ENCODE measurements at places on chromosomes 12 and 14. TPM values are rescaled to one million over a fixed set of nuclear protein-coding genes. Genes with fewer than 3 reads are reported as not detected.

Gene RIPK3
- 5.6 TPM for total RNA-seq

Gene CLEC7A
- 5.8 TPM for total RNA-seq

Gene TSPAN11
- total RNA-seq: 10.0 TPM

Gene RFX4
- total RNA-seq: not detected

Gene PMCH
- total RNA-seq: not detected

Gene PYM1
- 21.0 TPM for total RNA-seq

- DNase-seq: no peak
These were observed 677.7 kb downstream of the TMEM121 start for GRCh38 chr14:106204063-106204462.

- DNase-seq: peak; percentile 66
These were observed 213.0 kb downstream of the ADAMTS20 start for GRCh38 chr12:43338848-43339526.

DNA sequence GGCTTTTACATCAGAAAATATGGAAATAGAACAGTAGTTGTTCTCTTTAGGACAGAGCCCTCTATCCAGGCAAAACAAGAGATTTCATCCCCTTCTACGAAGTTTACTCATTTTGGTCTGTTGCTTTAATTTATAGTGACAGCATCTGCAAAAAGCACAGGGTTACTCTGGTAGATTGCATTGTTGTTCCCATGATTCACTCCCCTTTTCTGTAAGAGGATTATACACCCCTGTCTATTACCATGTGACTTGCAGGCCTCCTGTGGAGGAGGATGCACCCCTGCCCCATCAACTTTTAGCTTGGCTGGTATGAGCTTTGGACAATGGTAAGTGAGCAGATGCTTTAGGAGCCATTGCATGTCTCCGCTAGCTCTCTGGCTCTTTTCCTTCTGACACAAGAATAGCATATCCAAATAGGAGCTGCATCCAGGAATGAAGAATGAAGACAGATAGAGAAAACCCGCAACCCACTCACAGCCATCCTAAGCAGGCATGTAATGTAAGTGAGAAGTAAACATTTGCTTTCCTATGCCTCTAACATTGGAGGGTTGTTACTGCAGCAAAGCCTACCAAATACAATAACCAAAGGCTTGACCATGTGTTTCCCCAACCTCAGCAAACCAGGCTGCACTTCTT is 304.2 kb downstream of the AKAP6 start:
- no peak for DNase-seq

DNA sequence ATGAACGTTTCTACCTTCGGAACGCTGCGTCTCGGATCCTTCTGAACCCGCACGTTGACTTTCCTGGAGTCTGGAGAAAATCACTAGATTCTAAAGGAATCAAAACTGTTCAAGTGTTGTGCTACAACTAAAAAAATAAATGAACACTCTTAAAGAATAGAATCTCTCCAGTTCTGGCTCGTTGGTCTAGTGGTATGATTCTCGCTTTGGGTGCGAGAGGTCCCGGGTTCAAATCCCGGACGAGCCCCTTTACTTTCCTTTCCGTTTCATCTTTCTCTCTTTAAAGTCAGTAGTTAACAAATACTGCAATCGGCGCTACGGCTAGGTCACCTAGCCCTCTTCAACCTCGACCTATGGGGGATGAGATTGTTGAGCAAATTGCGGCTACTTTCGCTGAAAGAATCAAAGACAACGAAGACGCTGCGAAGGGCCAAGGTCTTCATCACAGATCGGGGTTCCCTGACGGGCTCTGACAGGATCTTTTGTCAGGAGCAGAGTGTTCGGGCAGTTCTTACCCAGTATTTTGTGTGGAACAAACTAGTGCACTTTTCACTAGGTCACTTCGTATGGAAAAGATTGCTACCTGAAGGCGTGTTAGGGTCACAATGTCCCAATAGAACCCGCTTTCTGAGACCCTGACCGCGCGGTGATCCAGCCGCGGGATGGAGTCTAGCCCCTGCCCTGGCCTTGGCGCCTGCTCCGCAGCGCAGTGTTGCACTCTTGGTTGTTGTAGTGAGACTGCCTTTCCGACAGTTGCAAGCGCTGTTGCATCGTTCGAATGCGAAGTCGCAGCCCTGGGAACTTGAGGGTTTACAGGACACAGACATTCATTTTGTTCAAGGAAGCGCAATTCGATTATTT is 8.4 kb downstream of the OR6S1 start:
- DNase-seq: peak; percentile 11

DNA sequence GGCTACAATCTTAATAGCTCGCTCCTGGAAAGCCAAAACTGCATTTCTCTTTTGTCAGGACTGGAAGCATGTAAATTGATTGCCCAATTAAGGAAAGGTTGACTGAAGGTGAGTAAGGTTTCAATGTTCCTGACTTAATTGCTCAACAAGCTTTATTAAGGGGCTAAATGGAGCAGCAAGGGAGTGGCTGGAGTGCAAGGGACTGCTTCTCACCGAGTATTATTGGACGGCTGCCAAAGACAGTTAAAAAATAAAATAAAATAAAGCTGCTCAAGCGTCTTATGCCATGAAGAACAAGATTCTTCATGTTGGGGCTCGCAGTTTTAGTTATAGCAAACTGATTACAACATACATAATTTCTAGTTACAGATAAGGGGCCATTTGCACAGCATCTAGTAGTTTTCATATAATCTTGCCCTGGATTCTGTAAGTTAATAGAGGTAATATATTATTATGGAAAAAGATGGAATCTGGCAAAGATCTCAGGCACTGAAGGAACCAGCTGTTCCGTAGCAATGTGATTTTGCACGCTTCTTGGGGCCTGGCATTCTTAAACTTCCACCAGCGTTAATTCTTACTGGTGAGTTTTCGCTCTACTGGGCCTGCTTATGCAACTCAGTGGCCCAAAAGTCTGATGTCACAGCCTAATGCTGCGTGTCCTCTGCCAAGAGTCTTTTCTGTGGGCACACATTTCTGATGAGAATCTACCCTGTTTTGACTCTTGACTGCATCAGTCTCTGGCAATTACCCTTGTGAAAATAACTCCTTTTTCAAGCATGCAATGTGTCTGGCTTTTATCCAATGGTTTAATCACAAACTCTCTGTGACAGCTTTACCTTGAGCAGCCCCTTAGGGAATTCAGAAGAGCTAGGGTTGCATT is 108.5 kb downstream of the SLC38A1 start:
- DNase-seq: peak; percentile 39

DNA sequence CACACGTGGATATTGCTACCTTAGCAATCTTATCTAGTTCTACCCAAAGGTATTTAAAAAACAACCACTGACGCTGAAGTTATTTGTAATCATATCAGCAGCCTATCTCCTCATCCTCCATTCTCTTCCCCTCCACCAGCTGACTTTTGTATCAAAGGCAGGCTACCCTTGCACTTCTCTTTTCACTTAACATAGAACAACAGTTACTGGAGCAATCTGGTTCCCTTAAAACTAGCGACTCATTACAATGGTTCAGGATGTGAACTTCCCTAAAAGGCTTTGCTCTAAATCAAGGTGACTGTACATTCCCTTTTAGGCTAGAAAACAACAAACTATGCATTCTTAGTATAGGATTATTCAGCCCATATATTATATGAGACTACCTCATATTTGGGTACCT is 404.7 kb downstream of the APAF1 start:
- DNase-seq: no peak

- DNase-seq: no peak
These were observed 38.6 kb downstream of the BCL11B start for GRCh38 chr14:99233222-99234035.

DNA sequence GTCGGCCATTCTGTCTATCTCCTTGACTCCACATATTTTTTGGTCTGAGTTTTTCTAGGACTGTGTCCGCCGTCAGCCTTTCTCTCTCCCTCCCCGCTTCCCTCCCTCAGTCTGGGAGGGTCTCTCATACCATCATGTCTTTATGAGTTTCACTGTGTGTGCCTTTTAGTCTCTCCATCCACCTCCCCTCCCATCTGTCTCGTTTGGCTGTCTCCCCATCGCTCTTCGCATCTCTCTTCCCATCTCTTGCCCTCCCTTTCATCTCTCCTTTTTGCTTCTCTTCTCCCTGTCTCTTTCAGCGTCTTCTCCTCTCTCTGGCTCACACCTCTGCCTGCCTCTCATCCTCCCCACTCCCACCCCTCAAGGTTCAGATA is 6.9 kb upstream of the CISTR start:
- no peak for DNase-seq

- DNase-seq: peak; percentile 21
These were observed 142.8 kb downstream of the LRFN5 start for GRCh38 chr14:41749429-41749828.

DNA sequence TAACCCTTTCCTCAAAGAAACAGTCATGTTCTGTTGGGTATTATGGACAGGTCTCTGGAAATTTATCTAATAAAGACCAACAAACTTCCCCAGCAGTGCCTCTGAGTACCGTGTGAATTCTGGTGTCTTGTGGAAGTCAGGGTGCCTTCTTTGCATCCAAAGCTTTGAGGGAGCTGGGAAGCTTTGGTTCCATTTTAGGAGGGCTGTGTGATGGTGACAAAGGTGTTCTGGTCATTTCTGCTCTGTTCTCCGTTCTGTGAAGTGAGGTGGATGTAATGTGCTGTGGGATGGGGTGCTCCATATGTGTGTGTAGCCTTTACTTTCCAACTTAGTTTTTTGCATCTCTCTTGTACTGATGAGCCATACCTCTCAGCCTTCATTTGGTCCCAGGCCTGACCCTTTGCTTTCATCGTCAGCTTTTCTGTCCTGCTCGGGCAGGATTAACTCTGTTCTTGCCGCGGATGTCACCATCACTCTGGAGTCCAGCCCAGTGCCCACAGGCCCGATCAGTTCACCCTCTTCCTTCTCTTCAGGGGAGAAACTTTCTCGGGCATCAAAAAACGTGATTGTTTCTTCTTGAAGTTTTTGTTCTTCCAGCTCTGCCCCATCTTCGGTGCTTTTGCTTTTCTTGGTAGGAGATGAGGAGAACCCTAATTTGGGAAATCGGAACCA is 13.2 kb downstream of the PLD4 start:
- DNase-seq: no peak

Data from skin of body (tissue), 3 donors.